ENCODE measurements at places on chromosomes 3 and 15.

DNA sequence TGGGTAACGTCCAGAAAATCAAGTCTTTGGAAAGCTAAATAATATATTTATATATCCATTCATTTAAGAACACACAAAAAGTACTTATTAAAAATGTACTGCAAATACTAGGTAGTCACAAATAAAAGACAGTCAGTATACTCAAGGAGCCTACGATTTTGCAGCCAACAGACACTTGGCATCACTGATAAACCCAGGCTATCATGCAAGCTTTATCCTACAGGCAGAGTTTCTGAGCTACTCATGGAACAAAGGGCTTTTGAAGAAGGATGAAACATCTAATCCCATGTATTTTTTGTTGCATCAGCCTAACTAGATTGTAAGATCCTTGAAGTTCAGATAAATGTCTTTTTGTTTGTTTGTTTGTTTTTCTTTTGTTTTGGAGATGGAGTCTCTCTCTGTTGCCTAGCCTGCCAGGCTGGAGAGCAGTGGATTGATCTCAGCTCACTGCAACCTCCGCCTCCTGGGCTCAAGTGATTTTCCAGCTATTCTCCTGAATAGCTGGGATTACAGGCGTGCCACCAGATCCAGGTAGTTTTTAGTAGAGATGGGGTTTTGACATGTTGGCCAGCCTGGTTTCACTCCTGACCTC, 319.4 kb upstream of the MDFIC2 start:
- DNase-seq: no peak

- DNase-seq: no peak
These were observed 42.5 kb downstream of the IL16 start for GRCh38 chr15:81239190-81239589.

- no peak for DNase-seq
These were observed 3.5 kb upstream of the ROPN1B start for GRCh38 chr3:125965505-125965904.

DNA sequence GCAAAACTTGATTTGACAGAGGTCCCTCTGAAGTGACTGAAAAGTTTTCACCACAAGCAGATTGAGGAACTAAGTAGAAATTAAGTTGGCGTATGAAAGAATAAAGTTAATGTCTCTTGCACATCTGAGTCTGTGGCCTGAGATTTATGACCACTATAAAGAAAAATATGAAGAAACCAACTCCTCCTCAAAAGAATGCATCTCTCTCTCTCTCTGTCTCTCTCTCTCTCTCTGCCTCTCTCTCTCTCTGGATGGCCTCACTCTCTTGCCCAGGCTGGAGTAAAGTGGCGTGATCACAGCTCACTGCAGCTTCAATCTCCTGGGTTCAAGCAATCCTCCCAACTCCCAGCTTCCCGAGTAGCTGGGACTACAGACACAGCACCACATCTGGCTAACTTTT, 55.2 kb downstream of the RPL22L1 start:
- no peak for DNase-seq

- no peak for DNase-seq
These were observed 12.1 kb downstream of the B4GALT4 start for GRCh38 chr3:119228373-119229145.

GRCh38 chr3:127324913-127325628, 37.2 kb upstream of the PRR20G start:
- DNase-seq: no peak

DNA sequence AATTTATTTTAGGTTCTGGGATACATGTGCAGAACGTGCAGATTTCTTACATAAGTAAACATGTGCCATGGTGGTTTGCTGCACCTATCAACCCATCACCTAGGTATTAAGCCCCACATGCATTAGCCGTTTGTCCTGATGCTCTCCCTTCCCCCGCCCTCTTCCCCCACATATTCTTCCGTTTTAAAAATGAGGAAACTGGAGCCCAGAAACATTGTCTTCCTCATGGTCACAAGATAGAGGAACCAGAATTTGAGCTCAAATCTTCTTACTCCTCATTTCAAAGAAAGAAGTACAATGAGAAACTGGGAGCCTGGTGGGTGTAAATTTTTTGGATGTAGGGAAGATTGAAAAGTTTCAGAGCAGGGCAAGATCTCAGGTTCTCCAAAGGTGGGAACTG, 56.1 kb upstream of the USP3 start:
- DNase-seq: no peak

GRCh38 chr3:37987315-37987697, 3.3 kb upstream of the VILL start:
- no peak for DNase-seq

DNA sequence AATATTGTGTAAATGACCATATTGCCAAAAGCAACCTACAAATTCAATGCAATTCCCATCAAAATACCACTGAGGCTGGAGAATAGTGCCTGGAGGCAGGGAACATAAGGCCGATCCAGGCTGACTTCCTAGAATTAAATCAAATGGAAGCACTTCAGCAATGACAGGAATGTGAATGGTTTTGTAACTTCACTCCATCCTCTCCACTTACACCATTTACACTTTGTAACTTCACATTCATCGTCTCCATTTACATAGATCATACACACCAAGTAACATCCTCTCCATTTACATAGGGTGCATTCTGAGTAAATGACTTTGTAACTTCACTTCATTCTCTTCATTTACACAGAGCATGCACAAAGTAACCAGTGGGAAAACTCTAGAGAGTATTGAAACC, 11.6 kb downstream of the STRIT1 start:
- DNase-seq: no peak

- DNase-seq: no peak
These were observed 8.6 kb downstream of the GPR15 start for GRCh38 chr3:98540346-98540745.

- no peak for DNase-seq
These were observed 111.2 kb downstream of the RAP2B start for GRCh38 chr3:153273217-153273616.

- DNase-seq: no peak
These were observed 69.8 kb upstream of the PROK2 start for GRCh38 chr3:71854706-71855105.

- DNase-seq: no peak
These were observed 57.0 kb upstream of the FRMD4B start for GRCh38 chr3:69442771-69443311.

Measured in stimulated activated CD4-positive, alpha-beta T cell treated with anti-CD3 and anti-CD28 coated beads, Interleukin-15, amount 100 ng/mL, for 48 hours (primary cell).